A549 treated with AZD2906 at 1 μM for 4 hours (cell line): ENCODE measurements at places on chromosomes 4 and X. TPM values are rescaled to one million over a fixed set of nuclear protein-coding genes. Genes with fewer than 3 reads are reported as not detected.

SPP1 gene
- total RNA-seq, result 138 to 201 TPM (median 160 TPM) in 5 replicates

TMPRSS11E gene
- 0.08 to 0.27 TPM in 2 of 5 replicates, not detected in the others for total RNA-seq

NXF2 gene
- total RNA-seq, result 0.03 TPM in 2 of 5 replicates, not detected in the others

F11 gene
- total RNA-seq, result not detected in 5 replicates

CD38 gene
- total RNA-seq, result 12.4 to 16.6 TPM (median 13.0 TPM) in 5 replicates

PAPSS1 gene
- total RNA-seq, result 30.1 to 37.2 TPM (median 32.9 TPM) in 5 replicates

KIT gene
- total RNA-seq, result 0.01 to 0.02 TPM in 2 of 5 replicates, not detected in the others

RPS6KA6 gene
- 3.9 to 5.8 TPM (median 5.2 TPM) in 5 replicates for total RNA-seq

INPP4B gene
- total RNA-seq, result 3.5 to 6.8 TPM (median 4.8 TPM) in 5 replicates

DNAJB14 gene
- total RNA-seq, result 12.8 to 22.0 TPM (median 15.8 TPM) in 5 replicates

EVC gene
- total RNA-seq, result 8.0 to 10.5 TPM (median 9.3 TPM) in 5 replicates

PHOX2B gene
- 0.02 to 0.03 TPM in 2 of 5 replicates, not detected in the others for total RNA-seq

CYTL1 gene
- not detected in 5 replicates for total RNA-seq

RIPPLY1 gene
- total RNA-seq, result 0.11 TPM in 1 of 5 replicates, not detected in the others
